ENCODE measurements at places on chromosomes 16 and 17.

GRCh38 chr17:34155947-34156346 is 99.1 kb upstream of the CCL2 start:
- no peak for DNase-seq

GRCh38 chr16:71852158-71852557 is 6.4 kb downstream of the ATXN1L start:
- DNase-seq = no peak

- no peak for DNase-seq
Observed at GRCh38 chr16:48745541-48745940, 135.6 kb upstream of the N4BP1 start.

GRCh38 chr16:1819611-1820010 is 7.0 kb downstream of the HAGH start:
- DNase-seq = no peak

DNA sequence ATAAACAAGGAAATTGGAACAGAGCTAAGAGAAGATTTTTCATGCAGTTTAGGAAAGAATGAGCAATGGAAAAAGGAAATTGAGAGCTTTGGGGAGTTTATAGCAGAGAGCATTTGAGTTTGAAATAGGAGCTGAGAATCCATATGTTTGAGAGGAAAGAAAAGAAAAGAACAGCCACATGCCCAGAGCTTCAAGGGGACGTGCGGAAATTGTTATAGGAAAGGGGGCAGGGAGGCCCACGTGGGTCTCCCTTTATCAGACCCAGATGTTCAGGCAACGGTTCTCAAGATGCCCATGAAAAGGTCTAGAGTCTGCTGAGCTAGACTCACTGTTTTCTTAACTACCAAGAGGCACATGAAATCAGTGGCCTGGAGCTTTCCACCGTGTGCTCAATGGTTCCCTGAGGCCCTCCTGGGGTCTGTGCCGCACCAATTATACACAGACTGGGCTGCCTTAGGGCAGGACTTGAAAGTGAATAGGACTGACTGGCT is 31.2 kb downstream of the CHD9 start:
- DNase-seq = no peak

- no peak for DNase-seq
Observed at GRCh38 chr17:42566215-42566882, 551 bp upstream of the MLX start.

GRCh38 chr17:27928587-27928986 is 35.4 kb upstream of the LYRM9 start:
- no peak for DNase-seq

GRCh38 chr17:65535777-65536572 is 25.5 kb downstream of the AXIN2 start:
- DNase-seq = no peak

GRCh38 chr16:7217797-7218196 is 114.8 kb upstream of the RBFOX1 start:
- DNase-seq = no peak

- no peak for DNase-seq
Observed at GRCh38 chr17:57551321-57552079, 193.6 kb downstream of the CCDC182 start.

DNA sequence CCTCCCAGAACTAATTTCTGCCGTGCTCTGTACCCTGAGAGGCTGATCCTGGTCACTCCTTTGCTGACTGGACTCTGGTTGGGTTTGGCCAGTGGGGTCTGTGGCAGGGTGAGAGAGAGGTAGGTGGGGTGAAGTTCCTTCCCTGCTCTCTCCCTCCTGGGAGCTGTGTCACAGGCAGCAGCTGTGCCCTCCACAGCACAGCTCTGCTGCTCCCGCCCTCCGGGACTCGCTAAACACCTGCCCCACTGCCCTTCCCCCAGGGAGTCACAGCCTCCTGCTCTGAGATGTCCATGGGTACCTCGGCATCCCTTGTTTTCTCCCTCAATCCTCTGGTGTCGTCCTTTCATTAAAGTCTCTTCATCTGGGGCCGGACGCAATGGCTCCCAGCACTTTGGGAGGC is 66.4 kb downstream of the SRCIN1 start:
- peak; percentile 81 for DNase-seq

DNA sequence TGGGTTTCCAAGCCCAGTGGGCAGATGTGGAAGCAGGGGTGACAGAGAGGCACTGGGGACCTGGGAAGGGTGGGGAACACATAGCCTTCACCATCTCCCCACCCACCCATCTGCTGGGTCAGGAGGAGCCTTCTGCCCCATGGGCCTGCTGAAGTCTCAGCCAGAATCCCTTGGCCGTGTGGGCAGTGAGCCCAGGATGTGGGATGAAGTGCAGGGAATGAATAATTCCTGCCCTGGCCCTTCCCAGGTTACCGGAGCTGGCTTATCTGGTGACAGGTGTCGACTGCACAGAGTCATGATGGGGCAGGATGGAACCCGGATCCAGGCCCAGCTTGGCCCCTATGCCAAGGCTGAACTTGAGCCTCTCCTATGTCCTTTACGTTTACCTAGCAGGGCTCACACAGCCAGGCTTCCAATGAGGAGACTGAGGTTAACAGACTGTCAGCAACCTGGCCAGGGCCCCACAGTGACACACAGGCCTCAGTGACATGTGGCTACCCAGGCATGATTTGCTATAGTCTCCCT is 17.5 kb downstream of the ATP2A3 start:
- DNase-seq = no peak

- no peak for DNase-seq
Observed at GRCh38 chr16:84546669-84547545, 42.4 kb upstream of the MEAK7 start.

DNA sequence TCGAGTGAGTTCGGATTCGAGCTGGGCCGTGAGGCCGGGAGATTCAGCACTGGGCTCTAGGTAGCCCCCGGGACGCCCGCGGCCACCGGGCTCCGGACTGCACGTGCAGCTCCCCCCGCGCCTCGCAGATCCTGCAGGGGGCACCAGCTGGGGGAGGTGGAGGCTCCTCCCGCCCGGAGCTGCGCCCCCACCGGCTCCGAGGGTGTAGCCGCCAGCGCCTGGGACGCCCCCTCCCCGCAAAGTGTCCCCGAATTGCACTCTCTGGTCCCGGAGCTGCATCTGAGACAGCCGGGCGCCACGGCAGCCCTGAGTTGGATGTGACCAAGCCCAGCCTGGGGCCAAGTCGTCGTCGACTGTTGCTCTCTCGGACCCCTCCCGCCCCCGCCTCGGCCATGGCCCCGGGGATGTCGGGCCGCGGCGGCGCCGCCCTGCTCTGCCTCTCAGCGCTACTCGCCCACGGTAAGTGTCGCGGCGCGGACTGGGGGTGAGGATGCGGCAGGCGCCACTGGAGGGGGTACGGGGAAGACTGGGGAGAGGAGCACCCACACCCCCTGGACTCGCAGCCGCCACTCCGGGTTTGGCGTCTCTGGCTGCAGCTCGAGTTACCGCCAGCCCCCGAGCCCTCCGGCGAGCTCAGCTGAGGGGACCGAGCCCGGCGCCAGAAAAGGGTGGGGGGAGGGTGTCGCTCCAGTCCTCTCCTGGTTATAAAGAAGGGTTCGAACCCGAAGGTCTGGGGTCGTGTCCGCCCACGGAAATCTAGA is 1.5 kb downstream of the TMEM132E start:
- no peak for DNase-seq

DNA sequence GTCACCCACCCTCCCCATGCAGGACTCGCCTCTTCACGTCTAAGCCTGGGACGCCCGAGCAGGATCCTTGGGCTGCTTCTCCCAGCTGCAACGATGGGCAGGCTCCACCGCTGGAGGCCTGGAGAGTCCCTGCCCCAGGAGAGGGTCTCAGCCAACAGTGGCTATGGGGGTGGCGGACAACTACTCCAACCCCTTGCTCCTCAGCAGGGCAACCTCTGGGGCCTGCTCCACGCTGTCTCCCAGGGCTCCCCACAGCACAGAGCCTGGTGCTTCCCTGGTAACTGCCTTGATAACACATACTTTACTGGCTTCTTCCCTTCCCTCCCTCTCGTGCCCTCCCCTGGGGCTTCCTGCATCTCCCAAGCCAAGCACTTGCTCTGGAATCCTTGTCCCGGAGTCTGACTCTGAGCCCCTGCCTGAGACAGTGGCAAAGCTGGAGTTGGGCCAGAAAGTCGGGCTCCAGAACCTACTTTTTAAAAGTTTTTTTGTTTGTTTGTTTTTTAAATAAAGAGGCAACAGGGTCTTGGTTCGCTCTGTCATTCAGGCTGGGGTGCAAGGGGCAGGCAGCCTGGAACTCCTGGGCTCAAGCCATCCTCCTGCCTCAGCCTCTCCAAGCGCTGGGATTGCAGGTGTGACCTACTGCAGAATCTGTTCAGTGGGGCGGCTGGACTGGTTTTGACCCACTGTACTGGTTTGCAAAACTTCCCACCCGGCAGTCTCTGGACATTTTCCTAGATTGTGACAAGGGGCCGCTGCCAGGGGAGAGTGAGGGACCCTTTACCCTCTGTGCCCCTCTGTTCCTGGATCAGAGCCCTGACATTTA is 99.4 kb downstream of the TNFRSF13B start:
- DNase-seq = no peak

DNA sequence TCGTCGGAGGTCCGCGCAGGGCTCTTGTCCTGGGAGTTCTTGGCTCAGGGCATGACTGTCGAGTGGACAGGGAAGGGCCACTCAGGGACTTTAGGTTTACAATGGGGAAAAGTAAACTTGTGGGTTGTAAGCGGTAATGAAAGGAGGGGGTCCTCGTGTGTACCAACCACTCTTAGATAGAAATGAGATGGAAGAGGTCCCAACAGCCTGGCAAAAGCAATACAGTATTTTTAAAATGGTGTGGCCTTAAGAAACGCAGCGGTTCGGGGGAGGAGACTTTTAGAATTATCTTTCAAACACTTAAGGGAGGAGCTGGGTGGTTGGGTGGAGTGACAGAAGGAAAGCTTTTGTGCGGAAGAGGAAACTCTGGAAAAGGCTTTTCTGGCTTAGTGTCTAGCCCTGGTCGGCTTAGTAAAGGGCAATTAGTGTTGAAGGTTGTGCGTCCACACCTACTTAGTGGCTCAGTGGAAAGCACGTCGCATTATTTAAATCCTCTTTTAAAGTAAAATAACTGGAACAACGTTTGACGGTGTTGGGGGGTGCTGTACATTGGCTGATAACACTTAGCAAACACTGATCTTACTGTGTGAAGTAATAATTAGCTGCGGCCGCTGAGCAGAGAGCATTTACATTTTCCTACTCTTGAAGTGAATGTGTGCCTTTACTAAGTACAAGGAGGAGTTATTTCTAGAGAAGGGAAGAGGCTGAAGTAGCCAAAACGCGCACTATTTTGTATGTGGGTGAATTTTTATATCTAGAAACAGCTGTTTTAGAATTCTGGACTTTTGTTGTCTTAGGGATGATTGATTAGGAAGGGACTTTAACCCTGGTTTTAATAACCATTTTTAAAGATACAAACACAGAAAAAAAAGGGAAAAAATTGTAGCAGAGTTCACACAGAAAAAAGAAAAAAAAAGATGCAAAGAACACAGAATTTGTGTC is 1.0 kb downstream of the WSB1 start:
- DNase-seq = peak; percentile 52

GRCh38 chr16:17301593-17302135 is 169.1 kb downstream of the XYLT1 start:
- DNase-seq = no peak

DNA sequence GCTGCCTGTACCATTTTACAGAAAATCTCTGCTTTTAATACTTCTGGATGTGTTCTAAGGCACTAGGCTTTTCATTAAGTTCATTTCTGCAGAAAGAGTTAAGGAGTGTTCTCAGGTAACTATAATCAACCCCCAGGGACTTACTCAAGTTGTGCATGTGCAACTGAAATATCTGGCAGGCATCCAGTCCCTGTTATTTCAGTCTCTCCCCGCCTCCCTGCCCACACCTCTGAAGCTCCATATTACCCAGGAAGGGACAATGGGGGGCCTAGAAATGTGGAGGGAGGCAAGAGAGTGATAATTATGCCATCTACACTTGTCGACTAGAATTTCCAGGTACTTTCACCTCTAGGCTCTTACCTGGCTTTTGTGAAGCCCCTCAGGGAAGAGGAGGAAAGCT is 432.2 kb downstream of the MAF start:
- peak; percentile 45 for DNase-seq

- DNase-seq = no peak
Observed at GRCh38 chr16:46832757-46833459, 1.9 kb upstream of the C16orf87 start.

- no peak for DNase-seq
Observed at GRCh38 chr17:79812353-79813258, 15.7 kb upstream of the CBX8 start.

DNA sequence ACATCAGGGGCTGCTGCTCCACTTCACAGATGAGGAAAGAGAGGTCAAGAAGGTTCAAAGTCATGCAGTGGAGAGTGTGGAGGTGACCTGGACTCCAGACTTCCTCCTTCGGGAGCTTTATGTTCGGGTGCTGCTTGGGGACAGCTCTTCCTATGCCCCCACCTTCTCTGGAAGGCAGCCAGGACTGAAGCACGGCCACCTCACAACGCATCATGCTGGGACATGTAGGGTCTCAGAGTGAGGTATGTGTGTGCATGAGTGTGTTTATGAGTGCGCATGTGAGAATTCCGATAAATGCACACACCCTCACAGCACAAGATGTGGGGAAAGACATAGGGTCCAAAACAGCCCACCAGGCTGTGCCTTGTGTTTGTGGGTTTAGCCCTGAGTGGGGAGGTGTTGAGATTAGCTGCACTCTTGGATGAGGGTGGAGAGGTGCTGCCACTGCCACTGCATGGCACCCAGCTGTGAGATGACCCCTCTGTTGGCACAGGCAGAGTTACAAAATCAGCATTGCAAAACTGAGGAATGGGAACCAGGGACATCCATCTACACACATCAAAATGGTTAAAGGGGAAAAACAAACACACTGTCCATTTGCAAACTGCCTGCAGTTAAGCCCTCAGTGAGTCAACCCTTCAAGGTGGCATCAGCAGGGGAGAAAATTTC is 367.4 kb downstream of the SEC14L1 start:
- no peak for DNase-seq

- DNase-seq = no peak
Observed at GRCh38 chr17:38915639-38915995, 9.8 kb upstream of the LASP1NB start.

GRCh38 chr16:27264151-27264550 is 4.4 kb downstream of the NSMCE1 start:
- no peak for DNase-seq

GRCh38 chr17:15952916-15953790 is 8.2 kb downstream of the ADORA2B start:
- no peak for DNase-seq

DNA sequence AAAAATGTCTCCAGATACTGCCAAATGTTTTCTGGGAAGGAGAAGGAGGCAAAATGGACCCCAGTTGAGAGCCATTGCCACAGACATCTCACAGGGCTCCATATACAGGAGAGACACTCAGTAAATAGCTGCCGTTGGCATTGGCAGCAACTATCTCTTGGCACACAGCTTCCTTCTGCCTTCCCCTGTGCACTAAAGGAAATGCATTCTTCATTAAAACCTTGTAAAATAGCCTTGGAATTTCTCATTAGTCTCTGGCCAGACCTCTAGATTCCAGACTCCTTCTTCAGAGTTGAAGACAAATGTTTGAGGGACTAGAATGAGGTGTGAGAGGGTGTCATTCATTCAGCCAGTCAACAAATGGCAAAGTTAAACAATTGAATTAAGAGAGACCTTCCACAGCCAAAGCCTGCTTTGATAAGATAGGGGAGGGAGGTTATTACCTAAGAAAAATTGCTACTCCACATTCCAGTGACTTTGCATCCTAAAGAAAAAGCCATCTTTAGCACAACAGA is 223.9 kb upstream of the HS3ST3A1 start:
- no peak for DNase-seq

Measured in NCI-H1436 treated with DMSO at 0.1 percent for 48 hours (cell line).